ENCODE measurements at places on chromosomes 7 and 10.

- peak; percentile 60 for ATAC-seq
Observed at GRCh38 chr10:70381471-70382421, 679 bp downstream of the LRRC20 start.

- no peak for ATAC-seq
Observed at GRCh38 chr7:102811942-102812678, 63.3 kb downstream of the FAM185A start.

DNA sequence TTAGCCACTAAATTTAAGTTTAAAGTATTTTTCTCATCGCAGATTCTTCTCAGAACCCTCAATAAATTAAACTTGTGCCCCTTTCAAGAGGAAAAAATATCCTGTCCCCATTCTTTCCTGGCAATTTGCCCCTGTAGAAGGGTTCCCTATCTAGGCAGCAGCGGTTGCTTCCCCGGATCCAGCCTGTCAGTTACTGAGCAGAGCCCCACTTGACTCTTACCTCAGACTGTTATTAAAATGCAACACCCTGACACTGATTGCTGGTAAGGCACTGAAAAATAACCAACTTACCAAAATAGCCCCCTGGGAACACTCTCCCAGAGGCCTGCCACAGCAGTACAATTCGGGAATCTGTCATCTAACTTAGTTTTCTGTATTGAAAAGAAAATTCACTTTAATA, 13.9 kb downstream of the LMTK2 start:
- no peak for ATAC-seq

GRCh38 chr7:114048386-114049235, 129.8 kb upstream of the PPP1R3A start:
- ATAC-seq, result peak; percentile 24

DNA sequence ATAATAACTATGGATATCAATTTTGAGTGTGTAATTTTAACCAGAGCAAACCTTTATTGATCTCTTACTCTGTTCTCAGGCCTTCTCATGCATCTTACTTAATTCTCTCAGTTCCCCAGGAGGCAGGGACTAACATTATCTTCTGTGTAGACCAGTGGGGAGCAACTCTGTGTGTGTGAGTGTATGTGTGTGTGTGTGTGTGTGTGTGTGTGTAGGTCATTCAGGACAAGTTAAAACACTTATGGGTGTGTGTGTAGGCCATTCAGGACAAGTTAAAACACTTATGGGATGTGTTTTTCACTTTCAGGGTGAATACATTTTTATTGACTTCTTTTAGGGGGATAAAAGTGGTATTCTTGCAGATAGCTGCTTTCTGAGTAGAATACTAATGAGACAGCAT, 145.0 kb downstream of the ADAM12 start:
- no peak for ATAC-seq

DNA sequence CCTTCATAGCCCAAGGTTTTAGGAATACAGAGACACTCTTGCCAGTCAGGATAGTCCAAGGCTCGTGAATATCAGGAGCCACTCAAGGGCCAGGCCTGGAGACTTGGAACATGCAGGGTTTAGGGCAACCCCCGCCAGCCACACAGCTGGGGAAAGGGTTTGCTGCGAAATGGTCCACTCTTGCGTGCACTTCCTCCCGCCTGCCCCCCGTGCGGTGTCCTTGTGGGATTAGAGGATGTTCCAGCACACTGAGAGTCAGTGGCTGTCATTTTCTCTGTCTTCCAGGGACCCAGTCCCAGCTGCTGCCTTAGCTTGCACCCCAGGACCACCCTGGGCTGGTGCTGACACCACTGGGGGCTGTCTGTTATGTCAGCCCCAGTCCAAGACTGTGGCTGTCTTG, 38.5 kb downstream of the POR start:
- ATAC-seq, result no peak

DNA sequence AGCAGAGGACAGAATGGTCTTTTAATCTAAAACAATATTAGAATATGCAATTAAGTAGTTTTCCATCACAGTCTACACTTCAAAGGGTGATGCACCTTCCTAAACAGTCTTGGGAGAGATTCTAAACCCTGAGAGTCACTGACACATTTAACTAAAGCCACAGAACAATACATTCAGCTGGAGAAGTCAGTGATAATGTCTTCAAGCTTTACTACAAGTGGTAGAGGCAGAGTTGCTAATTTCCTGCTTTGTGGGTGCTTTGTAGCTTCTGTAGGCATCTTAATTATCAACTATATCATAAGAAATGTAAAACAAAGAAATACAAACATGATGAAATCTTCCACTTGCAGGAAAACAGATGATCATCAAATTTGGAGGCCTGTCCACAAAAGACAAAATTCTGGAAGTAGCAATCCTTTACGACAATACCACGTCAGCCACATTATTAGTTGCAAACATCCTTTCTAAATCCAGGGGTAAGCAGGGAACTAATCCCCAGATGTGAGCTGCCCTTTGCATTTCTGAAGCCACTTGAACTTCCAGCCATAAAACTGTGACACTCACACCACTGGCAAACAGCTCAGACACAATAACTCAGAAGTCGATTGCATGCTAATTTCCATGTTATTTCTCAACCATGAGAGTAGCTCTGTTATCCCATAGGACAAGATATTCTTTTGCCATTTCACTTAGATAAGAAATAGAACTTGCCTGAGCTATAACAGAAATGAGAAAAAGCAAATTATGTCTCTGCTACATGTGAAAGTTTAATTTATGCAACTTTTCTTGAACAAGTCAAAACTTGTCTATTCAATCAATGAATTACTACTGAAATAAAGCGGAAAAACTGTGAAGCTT, 212.2 kb downstream of the FAM107B start:
- no peak for ATAC-seq

GRCh38 chr10:116082206-116082605, 190.8 kb downstream of the GFRA1 start:
- ATAC-seq, result no peak

- ATAC-seq, result no peak
Observed at GRCh38 chr7:111763221-111763801, 201.0 kb upstream of the IMMP2L start.

GRCh38 chr10:35907548-35907947, 265.5 kb upstream of the FZD8 start:
- no peak for ATAC-seq

DNA sequence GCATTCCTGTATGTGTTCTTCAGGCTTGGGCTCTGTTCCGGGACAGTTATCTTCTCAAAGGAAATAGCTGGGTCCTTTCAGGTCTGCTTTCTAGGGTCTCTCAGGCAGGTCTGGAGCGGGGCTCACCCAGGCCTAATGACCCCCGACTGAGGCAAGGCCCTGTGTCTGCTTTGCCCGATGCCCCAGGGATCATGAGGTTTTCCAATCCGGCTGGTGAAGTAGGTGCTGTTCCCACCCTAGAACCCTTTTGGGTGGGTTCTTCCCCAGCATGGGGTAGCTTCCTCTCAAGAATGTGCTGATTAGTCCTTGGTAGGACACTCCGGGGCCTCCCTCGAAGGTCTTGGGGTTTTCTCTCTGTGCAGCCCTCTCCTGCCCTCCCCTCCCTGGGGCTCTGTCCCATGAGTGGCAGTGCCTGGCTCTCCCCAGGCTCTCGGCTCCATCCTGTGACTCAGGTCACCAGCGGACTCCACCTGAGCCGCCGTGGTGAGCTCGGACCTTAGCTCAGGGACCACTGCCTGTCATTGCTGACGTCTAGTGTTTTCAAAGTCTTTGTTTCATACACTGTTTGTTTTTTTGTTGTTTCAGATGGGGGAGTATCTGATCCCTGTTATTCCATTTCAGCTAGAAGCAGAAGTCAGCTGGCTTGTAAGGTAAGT, 71.0 kb upstream of the NKX6-2 start:
- no peak for ATAC-seq

DNA sequence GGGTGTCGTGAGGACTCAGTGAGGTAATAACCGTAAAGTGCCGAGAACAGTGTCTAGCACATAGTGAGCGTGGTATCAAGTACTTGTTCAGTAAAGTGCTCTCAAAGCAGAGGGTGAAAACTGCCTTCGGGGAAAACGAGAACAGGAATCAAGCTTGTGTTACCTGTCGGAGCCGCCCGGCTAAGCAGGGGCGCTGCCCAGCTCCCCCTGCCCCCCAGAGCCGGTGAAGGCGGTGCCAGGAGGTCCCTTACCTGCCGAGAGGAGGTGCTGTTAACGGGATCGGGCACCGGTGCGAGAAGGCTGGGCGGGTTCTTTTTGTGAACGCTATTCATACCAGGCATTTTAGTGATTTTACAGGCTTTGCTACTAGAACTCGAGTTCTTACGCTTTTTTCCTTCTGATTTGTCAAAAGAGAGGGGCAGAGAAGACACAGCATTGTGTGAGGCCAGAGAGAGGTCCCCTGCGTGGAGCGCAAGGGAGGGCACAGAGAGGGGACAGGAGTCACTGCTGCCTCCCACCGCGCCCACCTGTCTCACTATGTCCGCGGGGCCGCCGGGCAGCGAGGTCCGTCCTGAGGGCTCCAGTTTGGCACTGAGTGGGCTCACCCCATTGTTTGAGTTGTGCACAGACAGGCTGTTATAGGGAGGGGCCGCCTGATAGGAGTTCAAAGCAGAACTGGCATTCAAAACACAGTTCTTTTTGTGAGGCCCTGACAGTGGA, 32.5 kb upstream of the EFCAB10 start:
- no peak for ATAC-seq

DNA sequence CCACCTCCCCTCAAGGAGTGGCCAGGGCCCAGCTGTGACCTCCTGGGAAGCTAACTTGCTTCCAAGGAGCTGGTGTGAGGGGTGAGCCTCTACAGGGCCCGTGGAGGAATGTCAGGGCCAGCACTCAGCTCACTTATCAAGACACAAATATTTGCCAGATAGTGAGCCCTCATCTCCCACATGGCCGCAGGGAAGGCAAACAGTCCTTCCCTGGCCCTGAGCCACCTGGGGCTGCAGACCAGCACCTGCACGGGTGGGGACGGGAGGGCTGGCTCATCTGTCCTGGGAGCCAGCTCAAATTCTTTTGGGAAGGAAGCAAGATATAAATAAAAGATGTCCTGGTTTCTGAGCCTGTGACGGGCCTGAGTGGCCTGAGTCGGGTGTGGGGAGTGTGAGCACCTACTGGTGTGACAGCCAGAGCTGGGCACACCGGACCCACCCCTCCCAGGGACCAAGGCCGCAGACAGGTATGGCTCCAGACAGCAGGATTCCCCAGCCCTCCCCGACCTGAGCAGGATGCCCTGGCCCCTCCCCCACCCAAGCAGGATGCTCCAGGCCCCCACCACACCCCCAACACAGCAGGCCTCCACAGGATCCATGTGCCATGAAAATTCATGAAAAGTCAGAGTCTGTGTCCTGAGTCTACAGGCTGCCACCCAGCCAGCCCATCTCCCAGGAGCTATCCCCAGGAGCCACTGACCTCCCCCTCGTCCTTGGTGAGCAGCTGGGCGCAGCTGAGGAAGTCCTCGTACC, 148.0 kb downstream of the MAPK8 start:
- ATAC-seq, result no peak

DNA sequence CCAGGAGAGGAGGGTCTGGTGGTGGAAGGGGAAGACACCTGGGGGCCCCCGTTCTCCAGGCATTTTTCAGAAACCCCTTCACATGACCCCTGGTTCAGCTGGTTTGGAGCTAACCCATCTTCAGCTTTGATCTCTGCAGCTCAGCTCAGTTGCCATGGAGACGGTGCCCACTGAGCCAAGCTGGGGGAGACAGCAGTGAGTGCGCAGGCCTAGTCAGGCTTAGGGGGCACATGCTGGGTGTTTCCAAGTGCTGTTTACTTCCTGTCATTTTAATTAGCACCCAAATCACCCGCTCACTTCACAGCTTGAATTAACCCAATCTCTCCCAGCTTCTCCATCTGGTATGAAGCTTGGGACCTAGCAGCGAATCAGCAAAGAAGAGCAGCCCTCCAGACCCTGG, 9.0 kb downstream of the SPOCK2 start:
- peak; percentile 61 for ATAC-seq

DNA sequence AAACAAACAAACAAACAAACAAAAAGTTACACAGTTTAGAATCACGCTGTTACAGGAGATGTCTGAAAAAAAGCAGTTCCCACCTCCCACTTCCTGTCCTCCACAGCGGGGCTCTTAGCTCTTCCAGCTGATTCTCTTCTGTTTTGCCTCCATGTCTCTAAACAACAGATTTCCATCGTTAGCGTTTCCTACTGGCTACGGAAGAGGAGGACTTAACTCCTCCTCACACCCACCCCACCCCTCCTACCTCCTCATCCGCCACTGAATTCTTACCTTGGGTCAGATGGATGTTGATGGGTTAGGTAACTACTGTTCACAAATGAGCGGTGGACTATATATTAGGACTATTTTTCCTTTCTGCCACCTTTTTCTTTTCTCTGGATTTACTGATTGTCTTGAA, 36.8 kb upstream of the NUB1 start:
- ATAC-seq, result no peak

GRCh38 chr10:88076027-88076880, 212.8 kb downstream of the PTEN start:
- peak; percentile 66 for ATAC-seq

- no peak for ATAC-seq
Observed at GRCh38 chr10:352476-353235, 217.4 kb downstream of the ZMYND11 start.

DNA sequence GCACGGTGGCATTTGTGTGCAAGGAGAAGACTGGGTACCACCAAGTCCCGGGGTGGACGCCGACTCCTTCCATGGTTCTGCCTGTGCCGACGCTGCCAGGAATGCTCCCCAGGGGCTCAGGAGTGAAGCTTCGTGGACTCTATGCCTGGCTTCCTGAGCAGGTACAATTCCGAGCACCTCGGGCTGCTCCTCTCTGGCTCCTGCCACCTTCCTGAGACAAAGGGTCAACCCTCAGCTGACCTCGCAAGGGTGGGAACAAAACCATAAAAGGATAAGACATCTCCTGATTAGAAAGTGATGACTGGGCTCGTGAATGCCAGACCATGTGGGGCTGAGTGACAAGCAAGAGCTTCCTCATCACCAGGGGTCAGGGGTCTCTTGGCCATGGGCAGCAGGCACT, 31.8 kb downstream of the CALML3 start:
- ATAC-seq, result no peak

DNA sequence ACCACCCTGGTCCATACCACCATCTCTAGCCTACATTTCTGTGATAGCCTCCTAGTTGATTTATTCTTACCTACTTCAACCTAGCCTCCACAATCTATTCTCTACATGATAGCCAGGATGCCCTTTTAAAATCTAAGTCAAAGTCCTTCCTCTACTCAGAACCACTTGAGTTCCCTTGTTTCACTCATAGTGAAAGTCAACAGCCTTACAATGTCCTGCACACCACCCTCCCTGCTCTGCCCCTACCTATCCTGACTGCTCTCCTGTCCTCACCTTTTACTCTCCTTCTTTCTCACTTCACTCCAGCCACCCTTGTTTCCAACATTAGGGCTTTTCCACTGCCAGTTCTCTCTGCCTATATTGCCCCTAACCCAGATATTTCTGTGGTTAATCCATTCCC, 146.7 kb downstream of the GRM3 start:
- peak; percentile 38 for ATAC-seq
